ENCODE measurements at places on chromosomes 12 and 14.

- no peak for DNase-seq
These were observed 245.5 kb downstream of the BCL11B start for GRCh38 chr14:99026471-99026870.

DNA sequence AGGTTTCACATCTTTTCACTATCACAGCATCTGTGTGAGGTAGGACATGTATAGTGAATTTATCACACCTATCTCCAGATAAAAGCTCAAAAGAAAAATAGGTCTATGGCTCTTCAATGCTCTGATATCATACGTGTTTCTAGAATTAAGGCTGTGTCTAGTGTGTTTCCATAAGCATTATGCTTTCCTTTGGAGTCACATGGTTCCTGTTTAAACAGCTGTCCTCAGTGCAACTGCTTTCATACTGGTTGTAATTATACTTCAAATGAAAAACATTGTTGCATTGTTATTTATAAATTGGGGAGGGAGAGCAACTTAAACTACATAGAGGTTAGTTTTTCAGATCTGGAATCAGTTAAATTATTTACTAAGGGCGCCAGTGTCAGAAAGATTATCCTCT is 151.6 kb downstream of the SYT1 start:
- no peak for DNase-seq

- DNase-seq: no peak
These were observed 1.2 kb downstream of the SRGAP1 start for GRCh38 chr12:63845726-63846125.

- no peak for DNase-seq
These were observed 65.2 kb downstream of the PPP2R5E start for GRCh38 chr14:63478010-63478409.

DNA sequence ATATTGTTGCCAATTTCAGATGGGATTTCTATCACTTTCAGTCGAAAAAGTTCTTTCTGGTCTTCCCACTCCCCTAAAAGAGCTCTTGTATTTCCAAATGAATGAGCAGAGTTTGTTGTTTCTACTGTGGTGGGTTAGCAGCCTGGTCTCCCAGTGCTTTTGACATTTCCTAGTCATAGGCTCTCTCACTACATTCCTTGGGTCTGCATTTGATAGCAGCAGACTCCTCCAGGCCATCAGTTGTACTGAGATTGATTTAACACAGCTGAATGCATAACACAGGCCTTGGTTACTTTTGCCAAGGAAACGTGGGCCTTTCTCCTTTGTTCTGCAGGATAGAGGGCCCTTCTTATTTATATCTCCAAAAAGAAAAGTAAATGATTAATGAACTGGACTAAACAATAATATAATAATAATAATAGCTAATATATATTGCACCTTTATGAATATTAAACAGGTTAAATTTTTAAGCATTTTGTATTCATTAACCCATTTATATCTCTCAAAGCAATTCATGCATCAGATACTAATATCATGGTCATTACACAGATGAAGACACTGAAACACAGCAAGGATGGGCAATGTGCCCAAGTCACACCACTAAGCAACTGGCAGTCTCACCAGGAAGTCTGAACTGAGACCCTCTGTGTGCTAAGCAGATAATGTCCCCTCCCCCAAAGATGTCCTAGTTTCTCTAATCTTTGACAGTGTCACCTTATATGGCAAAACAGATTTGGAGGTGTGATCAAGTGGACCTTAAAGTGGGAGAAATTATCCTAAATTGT is 1579.2 kb downstream of the AACS start:
- no peak for DNase-seq

DNA sequence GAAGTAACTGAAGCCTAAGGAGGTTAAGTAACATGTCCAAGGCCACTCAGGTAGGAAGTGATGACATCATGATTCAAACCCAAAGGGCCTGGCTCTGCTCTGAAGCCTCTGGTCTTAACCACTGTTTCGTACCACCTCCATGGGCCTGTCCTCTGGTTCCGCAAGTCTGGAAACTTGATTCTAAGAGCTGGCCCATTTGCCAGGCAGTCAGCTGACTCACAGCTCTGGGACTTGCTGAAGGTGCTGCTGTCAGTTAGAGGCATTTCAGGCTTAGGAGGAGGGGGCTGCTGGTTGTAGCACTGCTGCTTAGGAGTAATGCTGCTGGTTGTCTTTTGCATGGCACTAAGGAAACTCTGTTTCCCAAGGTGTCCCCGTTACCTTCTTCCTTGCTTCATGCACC is 7.9 kb downstream of the NRXN3 start:
- DNase-seq: no peak

- no peak for DNase-seq
These were observed 64.1 kb downstream of the ZNF641 start for GRCh38 chr12:48286665-48287064.

DNA sequence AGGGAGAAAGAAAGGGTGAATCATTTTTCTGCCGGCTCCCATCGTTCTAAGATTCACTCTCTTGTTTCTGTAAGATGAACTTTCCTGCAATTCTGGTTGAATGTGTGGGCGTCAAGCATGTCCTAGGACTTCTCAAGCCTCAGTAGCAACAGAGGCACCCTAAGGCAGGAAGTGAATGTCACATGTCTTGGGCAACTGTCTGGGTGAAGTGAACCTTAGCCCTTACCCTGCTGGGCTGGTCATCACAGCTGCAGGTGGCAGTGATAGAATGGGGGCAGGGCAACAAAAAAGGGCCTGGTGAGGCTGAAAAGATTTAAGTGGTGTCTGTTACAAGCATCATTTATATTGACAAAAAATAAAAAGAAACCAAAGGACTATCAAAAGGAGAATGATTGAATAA is 45.9 kb upstream of the CAND1 start:
- no peak for DNase-seq

DNA sequence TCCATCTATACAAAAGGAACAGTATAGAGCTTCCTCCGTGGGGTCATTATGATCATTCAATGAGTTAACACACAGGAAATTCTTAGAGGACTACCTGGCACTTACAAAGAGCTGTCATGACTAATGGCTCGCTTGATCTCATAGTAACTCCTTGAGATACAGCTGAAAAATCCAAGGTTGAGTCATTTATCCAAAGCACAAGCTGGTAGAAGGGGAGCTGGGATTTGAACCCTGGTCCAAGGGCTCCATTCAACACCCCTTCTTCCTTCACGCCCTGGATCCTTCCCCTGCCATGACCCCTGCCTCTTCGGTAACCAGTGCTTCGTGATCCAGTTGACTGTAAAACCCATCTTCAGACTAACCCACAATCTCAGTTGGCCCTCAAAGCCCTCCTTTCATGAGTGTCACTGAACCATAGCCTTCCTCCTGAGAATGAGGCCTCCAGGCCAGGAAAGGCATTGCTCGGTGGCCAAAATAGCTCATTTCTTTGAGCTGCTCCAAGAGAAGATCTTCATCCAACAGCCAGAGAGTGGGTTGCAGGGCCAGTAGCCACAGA is 7.8 kb downstream of the ZFP36L1 start:
- no peak for DNase-seq

DNA sequence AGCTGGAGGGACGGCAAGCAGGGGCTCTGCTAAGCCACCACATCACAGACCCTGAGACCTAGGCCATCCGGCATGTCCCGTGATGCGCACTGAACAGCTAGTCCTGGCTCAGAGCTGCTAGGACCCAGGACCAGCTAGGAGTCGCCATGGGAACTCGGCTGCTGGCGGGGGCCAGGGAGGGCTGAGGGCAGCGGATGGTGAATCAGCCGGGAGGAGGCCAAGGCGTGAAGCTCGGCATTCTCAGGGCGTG is 5.1 kb downstream of the AHNAK2 start:
- DNase-seq: no peak

DNA sequence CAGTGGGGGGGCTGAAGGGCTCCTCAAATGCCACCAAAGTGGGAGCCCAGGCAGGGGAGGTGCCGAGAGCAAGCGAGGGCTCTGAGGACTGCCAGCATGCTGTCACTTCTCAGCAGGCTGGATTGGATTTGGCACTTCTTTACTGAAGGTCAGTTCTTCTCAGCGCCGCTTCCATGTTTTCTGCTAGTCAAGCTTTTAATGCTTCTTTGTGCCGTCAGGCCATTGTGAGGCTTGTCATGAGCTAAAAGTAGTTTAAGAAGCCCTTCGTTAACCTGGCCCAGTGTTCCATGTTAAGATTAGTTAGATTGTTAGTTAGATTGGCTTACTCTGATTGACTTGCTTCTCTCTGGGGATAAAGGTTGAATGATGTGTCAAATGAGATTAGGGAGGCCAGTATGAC is 13.4 kb downstream of the GABARAPL1 start:
- no peak for DNase-seq

- DNase-seq: no peak
These were observed 46.9 kb downstream of the COCH start for GRCh38 chr14:30921305-30921704.

DNA sequence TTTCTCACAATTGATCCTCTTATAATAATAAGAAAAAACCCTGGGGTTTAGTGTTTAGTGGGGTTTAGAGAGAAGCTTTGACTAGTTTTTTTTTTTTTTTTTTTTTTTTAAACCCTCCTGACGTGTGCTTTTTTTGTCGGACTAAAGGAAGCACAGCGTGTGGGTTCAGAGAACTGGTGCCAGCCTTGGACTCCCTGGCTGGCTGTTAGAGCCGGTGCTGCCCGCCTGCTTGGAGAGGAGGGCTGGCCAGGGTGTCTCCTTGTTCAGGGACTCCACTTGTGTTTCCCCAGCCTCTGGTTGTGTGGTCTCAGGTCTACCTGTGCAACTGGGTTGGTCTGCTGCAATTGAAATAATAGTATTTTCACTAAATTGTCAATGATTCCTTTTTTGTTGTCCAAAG is 54.1 kb upstream of the ASPG start:
- no peak for DNase-seq

- no peak for DNase-seq
These were observed 741.6 kb downstream of the FSCB start for GRCh38 chr14:43765474-43765873.

DNA sequence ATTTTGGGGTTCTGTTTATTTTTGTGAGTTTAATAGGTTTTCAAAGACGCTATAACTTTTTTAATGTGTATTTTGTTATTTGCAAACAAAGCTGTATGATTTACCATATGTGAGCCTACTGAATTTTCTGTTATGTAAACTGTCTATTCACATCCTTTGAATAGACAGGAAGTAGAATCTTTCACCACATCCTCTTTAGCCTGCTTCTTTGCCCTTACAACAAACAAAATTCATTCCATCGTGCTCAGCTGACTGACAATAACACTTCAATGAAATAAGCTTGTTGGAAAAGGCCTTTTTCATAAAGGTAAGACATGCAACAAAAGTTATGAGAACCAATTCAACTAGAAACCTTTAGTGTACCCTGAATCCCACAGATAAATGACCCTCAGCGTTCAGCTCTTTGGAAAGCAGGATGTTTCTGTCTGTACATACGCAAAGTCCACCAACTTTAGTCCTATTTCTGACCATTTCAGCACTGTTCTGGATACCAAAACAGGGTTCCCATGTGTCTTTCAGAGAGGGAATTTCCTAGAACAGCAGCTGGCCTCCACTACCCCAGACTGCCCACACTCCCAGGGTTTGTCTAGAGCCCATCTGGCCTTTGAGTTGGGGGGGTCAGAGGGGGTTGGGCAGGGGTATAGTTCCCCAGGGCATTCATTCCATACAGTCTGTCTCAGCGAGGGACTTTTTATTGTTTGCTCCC is 71.3 kb downstream of the DUSP6 start:
- DNase-seq: no peak

DNA sequence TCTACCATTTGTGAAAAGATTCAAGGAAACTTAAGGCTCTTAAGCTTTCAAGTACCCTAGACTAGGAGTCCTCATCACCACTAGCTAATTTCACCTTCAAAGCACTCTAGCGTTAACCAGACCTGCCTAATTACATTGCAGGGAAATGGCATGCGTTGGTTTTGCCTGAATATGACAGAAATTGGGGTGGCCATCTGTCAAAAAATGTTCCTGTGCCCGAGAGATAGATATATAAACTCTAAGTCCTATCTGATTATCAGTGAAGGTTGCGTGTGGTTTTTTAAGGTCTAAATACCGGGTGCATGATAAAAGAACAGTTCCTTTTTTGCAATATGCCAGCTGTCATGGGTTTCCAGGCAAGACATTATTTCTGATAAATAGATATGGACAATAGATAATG is 48.3 kb downstream of the SPRING1 start:
- no peak for DNase-seq

- DNase-seq: no peak
These were observed 176.0 kb downstream of the CHST11 start for GRCh38 chr12:104632724-104633201.

DNA sequence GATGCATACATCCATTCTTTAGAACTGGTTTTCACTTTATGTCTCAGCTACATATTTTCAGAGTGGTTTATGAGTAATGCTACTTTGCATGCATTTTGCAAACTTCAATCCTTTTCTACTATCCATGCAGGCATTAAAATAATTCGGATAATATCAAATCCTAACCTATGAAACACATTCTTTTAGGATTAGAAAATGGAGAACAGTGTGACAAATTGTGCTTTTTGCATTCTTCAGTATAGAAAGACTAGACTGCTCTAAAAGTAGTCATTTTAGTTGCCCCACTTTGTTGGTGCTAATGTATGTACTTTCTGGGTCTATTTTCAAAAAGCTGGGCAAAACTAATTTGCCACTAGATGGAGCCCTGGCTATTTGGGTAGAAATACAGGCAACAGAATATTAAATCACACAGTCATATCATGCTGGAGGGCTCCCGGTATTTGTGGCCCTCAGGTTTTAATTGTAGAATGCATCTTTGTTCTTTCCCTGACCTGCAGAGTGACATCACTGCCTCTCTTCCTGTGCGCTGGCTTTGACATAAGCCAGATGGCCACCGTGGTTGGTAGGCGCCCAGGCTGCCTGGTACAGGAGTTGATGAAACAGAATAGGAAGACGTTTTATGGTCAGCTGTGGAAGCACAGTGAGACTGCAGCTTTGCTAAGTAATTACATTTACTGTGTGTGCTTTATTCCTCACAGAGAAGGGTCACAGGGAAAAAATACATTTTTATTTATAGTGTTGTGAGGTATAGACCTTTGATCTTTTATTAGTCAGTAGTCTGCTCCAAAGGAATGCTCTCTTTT is 28.1 kb downstream of the MSRB3 start:
- no peak for DNase-seq

DNA sequence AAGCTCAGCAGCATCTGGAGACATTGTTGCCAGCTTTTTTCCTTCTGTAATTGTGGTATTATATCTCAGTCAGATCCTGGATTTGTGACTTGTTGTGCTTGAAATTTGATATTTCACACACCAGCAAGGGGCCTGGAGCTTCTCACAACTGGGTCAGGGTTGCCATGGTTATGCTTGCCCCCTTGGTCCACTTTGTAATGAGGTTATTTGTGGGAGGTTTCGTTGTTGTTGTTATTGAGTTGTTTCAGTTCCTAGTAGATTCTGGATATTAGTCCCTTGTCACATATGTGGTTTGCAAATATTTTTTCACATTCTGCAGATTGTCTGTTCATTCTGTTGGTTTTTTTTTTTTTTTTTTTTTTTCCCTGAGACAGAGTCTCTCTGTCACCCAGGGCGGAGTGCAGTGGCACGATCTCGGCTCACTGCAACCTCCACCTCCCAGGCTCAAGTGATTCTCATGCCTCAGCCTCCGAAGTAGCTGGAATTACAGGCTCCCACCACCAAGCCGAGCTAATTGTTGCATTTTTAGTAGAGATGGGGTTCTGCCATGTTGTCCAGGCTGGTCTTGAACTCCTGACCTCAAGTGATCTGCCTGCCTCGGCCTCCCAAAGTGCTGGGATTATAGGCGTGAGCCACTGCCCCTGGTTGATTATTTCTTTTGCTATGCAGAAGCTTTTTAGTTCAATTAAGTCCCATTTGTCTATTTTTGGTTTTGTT is 80.6 kb upstream of the ETV6 start:
- no peak for DNase-seq
